Adrenal gland (tissue), 19 donors: ENCODE measurements at places on chromosomes 13 and 19. TPM values are rescaled to one million over a fixed set of nuclear protein-coding genes. Genes with fewer than 3 reads are reported as not detected.

Gene TMEM259
- 223 TPM for total RNA-seq

Gene SKA3
- total RNA-seq, result 1.5 TPM

Gene RASGRP4
- 4.2 TPM for total RNA-seq

Gene DMKN
- total RNA-seq, result 22.4 TPM

Gene HIPK4
- not detected for total RNA-seq

Gene TMEM221
- 4.5 TPM for total RNA-seq

Gene KCNC3
- total RNA-seq, result 0.17 TPM

Gene TPTE2
- not detected for total RNA-seq

Gene NLRP5
- not detected for total RNA-seq

Gene CBY2
- not detected for total RNA-seq

Gene C13orf42
- total RNA-seq, result not detected

Gene VSTM2B
- total RNA-seq, result not detected

Gene ACP4
- total RNA-seq, result not detected

Gene ZNF799
- 3.6 TPM for total RNA-seq

Gene SMIM24
- total RNA-seq, result not detected

Gene CAPN12
- total RNA-seq, result 2.9 TPM

Gene PCDH9
- total RNA-seq, result 4.8 TPM

Gene EDNRB
- total RNA-seq, result 128 TPM

Gene ZIC2
- not detected for total RNA-seq

Gene OVOL3
- total RNA-seq, result not detected

Gene IGFLR1
- total RNA-seq, result 13.8 TPM

Gene PLEKHF1
- total RNA-seq, result 11.7 TPM

Gene R3HDM4
- 8.9 TPM for total RNA-seq

GRCh38 chr13:23140492-23140891 lies 40.3 kb upstream of the SGCG start:
- DNase-seq, result no peak

- DNase-seq, result no peak
Measured at GRCh38 chr13:113098162-113098732, 7.3 kb upstream of the F7 start.

GRCh38 chr19:5624018-5624663 lies 1.3 kb downstream of the SAFB start:
- DNase-seq, result peak; percentile 39

- DNase-seq, result peak; percentile 78
Measured at GRCh38 chr19:38736036-38736412, 8.2 kb downstream of the CAPN12 start.

DNA sequence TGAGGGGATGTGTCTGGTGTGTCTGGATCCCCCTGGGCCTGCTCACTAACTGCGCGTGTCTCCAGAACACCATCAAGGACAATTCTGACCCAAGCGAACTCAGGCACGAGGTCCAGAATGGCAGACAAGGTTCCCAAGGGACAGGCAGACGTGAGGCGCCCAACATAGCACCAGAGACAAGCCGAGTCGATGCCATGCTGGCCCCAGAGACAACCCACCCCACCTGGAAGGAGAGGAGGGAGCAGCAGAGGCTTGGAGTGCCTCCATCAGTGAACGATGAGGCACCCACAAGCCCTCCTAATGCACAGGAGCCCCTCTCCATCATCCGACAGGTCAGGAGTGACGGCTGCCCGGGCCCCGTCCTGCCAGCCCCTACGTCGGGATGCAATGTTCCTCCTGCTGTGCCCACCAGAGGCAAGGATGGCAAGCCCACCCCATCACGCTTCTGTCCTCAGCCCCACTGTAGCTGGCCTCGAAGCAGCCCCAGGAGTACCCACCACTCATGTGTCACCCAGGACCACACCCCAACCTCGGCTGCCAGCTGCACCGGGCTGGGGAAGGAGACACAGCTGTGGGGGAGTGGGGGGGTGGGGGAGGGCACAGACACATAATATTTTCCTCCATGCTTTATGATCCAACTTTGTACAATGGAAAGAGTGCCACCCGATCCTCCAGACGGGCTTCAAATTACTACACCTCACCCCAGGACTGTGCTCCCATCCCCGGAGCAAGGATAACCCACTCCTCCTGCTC lies 11.8 kb downstream of the AP3D1 start:
- no peak for DNase-seq

GRCh38 chr13:29969286-29969685 lies 118.9 kb upstream of the UBL3 start:
- no peak for DNase-seq

GRCh38 chr19:13298565-13299481 lies 148.6 kb downstream of the IER2 start:
- no peak for DNase-seq

DNA sequence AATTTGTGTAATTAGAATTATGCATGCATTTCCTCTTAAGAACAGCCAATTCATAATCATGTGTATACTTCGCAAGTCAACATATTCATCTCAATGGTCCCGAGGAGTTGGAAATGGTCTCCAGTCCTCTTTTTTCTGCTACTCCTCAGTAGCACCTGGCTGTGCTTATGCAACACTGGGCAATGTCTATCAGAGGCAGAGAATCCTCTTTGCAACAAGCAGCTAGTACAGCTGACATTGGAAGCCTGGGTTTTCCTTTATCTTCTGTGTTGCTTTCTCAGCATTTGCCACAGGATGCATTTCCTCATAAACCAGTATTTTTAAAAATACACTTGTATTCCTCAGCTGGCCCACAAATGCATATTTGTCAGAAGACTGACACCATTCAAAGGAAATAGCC lies 405.3 kb upstream of the GPC6 start:
- DNase-seq, result no peak

- no peak for DNase-seq
Measured at GRCh38 chr13:103812558-103812957, 746.3 kb upstream of the SLC10A2 start.

GRCh38 chr19:37007587-37008220 lies 70.5 kb upstream of the ZNF420 start:
- peak; percentile 87 for DNase-seq

DNA sequence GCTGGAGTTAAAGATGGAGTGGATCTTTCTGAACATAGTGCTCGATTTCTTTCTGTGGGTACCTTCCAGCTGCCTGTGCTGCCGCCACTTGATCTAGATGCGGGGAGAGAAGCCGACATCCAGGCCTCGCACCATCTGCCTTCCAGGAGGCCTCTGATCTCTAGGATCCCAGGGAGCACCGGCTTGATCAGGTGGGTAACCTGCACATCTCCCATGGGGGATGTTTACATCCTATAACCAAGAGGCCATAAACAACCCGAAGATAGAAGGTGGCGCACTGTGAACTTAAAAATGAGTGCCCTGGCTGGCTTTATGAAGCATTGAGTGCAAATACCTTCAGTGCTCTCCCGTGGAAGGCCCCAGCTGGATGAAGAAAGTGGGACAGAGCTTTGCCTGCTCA lies at the start of gene C13orf42:
TSS of gene C13orf42 (minus strand) at position 101 of the 400 bp plus-strand sequence. CDS start at position 36, 65 bp downstream.
- no peak for DNase-seq

GRCh38 chr13:72545030-72545719 lies 182.3 kb downstream of the MZT1 start:
- no peak for DNase-seq

DNA sequence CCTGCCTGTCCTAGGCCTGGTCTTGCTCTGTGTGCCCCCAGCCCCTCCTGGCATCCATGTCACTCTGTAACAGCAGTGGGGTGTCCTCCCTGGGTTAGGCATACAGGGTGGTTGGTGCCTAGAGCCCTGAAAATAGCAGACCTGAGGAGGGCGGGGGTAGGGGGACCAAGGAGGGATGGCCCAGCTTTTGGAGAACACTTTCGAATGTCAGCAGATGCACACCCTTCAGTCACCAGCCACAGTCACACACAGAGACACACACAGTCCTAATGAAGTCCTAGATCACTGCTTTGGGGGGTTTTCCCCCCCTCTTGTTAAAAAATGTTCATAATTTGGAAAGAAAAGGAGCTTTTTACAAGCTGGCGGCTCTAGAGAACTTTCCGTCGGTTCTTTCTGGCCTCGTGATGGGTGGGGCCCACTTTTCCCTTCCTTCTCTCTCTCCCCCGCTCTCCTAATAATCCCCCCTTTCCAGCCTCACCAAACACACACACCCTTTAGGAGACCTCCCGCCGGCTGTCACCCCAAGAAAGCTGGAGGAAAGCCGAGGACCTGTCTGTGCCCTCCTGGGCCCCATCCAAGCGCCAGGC lies 47.9 kb downstream of the LYL1 start:
- no peak for DNase-seq

GRCh38 chr19:2798733-2799132 lies 13.4 kb downstream of the THOP1 start:
- peak; percentile 91 for DNase-seq

DNA sequence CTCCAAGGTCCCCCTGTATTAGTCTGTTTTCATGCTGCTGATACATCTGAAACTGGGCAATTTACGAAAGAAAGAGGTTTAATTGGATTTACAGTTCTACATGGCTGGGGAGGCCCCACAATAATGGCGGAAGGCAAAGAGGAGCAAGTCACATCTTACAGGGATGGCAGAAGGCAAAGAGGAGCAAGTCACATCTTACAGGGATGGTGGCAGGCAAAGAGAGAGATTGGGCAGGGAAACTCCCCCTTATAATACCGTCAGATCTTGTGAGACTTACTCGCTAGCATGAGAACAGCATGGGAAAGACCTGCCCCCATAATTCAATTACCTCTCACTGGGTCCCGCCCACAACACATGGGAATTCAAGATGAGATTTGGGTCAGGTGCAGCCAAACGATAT lies 50.0 kb upstream of the FARP1 start:
- DNase-seq, result no peak

- no peak for DNase-seq
Measured at GRCh38 chr13:59728896-59729545, 434.7 kb downstream of the DIAPH3 start.

- no peak for DNase-seq
Measured at GRCh38 chr19:50173127-50173526, 10.0 kb upstream of the IZUMO2 start.

- no peak for DNase-seq
Measured at GRCh38 chr13:106109391-106109791, 426.1 kb downstream of the EFNB2 start.

GRCh38 chr13:109345433-109345941 lies 440.9 kb downstream of the IRS2 start:
- no peak for DNase-seq

GRCh38 chr19:54439174-54439851 lies 9.7 kb upstream of the LENG8 start:
- no peak for DNase-seq

- no peak for DNase-seq
Measured at GRCh38 chr13:98542568-98543377, 34.1 kb downstream of the STK24 start.

- peak; percentile 58 for DNase-seq
Measured at GRCh38 chr19:12938779-12939601, 581 bp downstream of the CALR start.

DNA sequence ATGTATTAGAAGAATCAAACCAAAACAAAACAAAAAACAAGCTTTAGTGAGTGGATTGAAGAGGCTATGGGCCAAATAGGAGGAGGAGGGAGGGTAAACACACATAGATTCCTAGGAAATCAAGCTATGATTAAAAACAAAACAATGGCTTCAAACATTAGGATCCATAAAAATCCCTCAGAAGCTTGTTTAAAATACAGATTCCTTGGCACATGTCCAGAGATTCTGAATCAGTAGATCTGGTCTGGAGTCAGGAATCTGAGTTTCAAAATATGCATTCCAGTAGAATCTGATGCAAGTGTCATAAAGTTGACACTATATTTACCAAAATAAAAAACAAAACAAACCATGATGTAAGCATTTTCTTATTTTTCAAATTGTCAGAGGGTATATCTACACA lies 692.8 kb upstream of the SGCG start:
- DNase-seq, result no peak

- peak; percentile 95 for DNase-seq
Measured at GRCh38 chr19:12052497-12053169, at the start of gene ZNF878. Gene ZNF878, minus strand, starts transcription at chr19:12052961. Its CDS starts 160 bp downstream, at chr19:12052801.

GRCh38 chr13:94917824-94918223 lies 205.5 kb upstream of the SOX21 start:
- no peak for DNase-seq

DNA sequence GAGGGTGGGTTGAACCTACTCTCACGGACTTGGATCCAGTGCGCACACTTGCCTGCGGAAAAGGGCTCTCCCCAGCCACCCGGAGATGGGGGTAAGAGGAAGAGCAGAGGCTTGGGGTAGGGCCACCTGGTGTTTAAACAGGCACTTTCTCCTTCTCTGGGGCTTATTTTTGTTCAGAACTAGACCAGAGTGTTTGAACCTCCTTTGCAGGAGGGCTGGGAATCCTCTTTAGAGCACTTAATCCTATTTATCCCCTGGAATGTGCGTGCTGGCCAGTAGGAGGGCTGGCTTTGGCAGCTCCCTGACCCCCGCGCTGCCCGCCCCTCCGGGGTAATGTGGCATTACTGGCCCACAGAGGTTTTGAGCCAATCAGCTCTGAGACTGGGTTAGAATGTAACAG lies 2.0 kb downstream of the RGS9BP start:
- DNase-seq, result no peak

DNA sequence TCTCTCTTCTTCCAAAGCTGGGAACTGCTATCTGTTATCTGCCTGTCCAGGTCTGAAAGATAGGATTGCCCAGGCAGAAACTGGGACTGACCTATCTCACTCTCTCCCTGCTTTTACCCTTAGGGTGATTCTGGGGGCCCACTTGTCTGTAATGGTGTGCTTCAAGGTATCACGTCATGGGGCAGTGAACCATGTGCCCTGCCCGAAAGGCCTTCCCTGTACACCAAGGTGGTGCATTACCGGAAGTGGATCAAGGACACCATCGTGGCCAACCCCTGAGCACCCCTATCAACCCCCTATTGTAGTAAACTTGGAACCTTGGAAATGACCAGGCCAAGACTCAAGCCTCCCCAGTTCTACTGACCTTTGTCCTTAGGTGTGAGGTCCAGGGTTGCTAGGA lies 5.1 kb downstream of the KLK3 start:
- no peak for DNase-seq

- DNase-seq, result no peak
Measured at GRCh38 chr13:37069597-37070103, 10.2 kb upstream of the SUPT20H start.

- DNase-seq, result peak; percentile 55
Measured at GRCh38 chr19:54418030-54418929, 3.0 kb downstream of the TTYH1 start.

- peak; percentile 83 for DNase-seq
Measured at GRCh38 chr19:4534836-4535658, at the start of gene PLIN5. Gene PLIN5, minus strand, starts transcription at chr19:4535224. Its CDS starts 1,150 bp downstream, at chr19:4534074.

DNA sequence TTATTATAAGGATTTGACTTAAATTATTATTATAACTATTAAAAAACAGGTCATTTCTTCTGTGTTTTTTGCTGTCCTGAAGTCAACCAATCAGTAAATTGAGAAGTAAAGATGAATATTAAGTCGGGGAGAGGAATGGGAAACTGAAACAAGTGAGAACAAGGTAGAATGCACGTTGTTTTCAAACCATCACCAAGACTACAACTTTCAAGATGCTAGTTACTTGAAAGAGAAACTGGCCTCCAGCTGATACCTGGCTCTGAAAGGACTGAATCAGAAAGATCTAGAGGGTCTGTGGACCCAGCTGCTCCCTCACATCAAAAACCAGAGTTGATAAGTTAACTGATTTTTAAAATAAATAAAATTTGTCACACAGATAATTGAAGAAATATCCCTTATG lies 1301.5 kb upstream of the ATXN8OS start:
- no peak for DNase-seq

- DNase-seq, result no peak
Measured at GRCh38 chr19:38093587-38093986, 130.4 kb downstream of the DPF1 start.

- no peak for DNase-seq
Measured at GRCh38 chr13:40283666-40284065, 382.8 kb downstream of the FOXO1 start.

- DNase-seq, result no peak
Measured at GRCh38 chr19:18608102-18608804, 1.7 kb upstream of the CRLF1 start.

GRCh38 chr13:58978331-58978730 lies 1185.4 kb downstream of the DIAPH3 start:
- no peak for DNase-seq
